ENCODE measurements at places on chromosomes 3 and 15.
A peak's percentile ranks its signal among the peaks of the same experiment; 100 is the strongest.

DNA sequence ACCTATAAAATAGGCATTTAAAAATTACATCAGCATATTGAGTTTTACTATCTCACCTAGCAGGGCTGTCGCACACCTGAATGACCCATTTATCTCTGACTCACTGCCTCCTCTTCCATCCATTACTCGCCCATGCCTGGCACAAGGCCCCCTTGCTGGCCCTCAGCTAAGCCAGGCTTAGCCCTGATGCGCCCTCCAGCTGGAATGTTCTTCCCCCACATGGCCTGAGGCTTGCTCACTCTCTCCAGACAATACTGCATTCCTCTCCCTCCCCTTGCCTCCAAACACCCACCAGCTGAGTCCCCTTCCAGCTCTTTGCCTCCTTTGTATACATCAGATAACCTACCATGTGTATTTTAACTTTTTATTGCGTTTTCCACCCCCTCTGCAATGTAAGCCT, 7.2 kb downstream of the SH3BP5 start:
- DNase-seq: no peak
- H3K27ac ChIP-seq: no peak overlapping the region
- H3K36me3 ChIP-seq: no peaks in the 10 kb centered on the region
- H3K27me3 ChIP-seq: peaks cover 2% of the 10 kb centered on the region

- H3K27me3 ChIP-seq: no peaks in the 10 kb centered on the region
- H3K4me1 ChIP-seq: no peaks in the 10 kb centered on the region
- no peak overlapping the region for H3K4me3 ChIP-seq
- H3K27ac ChIP-seq: no peak overlapping the region
- H3K36me3 ChIP-seq: no peaks in the 10 kb centered on the region
Measured at GRCh38 chr15:81809543-81809942, 236.3 kb downstream of the MEX3B start.

- no peaks in the 10 kb centered on the region for H3K4me1 ChIP-seq
- H3K36me3 ChIP-seq: no peaks in the 10 kb centered on the region
- H3K27me3 ChIP-seq: no peaks in the 10 kb centered on the region
- no peak overlapping the region for H3K4me3 ChIP-seq
- no peak overlapping the region for H3K27ac ChIP-seq
- no peak for DNase-seq
Measured at GRCh38 chr3:7188551-7188950, 327.6 kb downstream of the GRM7 start.

GRCh38 chr15:57550640-57551039, 41.1 kb upstream of the MYZAP start:
- DNase-seq: no peak
- no peaks in the 10 kb centered on the region for H3K36me3 ChIP-seq
- peaks cover 9% of the 10 kb centered on the region for H3K27me3 ChIP-seq
- no peaks in the 10 kb centered on the region for H3K4me1 ChIP-seq
- no peak overlapping the region for H3K27ac ChIP-seq
- no peak overlapping the region for H3K4me3 ChIP-seq

GRCh38 chr15:75360391-75360790, 8.0 kb downstream of the MAN2C1 start:
- H3K4me3 ChIP-seq: no peak overlapping the region
- no peaks in the 10 kb centered on the region for H3K4me1 ChIP-seq
- DNase-seq: no peak
- peak overlapping the region; percentile 38 for H3K27ac ChIP-seq
- H3K36me3 ChIP-seq: peaks cover 7% of the 10 kb centered on the region

DNA sequence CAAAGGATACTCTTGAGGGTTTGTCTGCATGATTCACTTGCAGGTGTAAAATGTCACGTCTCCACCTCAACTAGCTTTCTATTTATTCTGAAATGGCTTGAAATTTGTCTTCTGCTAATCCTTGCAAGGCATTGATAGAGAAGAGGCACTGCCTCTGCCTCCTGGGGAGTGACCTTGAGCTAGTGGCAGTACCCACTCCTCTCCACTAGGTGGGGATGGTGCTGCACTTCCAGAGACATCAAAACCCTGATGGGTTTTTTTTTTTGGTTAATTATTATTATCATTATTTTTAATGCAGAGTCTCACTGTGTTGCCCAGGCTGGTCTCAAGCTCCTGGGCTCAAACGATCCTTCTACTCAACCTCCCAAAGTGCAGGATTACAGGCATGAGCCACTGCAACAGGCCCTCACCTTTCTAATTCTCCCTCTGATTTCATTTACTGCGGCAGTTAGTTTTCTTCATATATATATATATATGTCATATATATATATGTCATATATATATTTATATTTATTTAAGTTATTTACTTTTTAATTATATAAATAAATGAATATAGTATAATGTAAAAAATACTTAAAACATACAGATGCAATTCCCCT, 117.6 kb upstream of the EIF1B start:
- H3K27ac ChIP-seq: no peak overlapping the region
- H3K27me3 ChIP-seq: no peaks in the 10 kb centered on the region
- H3K4me3 ChIP-seq: no peak overlapping the region
- DNase-seq: peak; percentile 48

DNA sequence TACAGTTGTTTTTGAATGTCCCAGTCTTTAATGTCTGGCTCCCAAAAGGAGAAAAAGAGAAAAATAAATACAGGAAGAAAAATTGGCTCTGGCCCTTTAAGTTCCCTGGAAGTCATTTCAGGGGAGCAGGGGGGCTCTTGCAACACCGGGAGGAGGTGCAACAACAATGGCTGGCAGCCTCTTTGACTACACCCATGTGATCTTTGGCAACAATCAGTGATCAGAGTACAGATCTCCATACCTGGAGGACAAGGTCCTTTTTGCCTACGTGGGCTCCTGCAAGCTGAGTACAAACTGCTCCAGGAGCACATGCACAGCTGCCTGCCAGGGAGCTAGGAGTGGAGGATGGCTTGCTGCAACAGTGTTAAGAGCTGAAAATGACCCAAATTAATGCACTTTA, 63.9 kb downstream of the GLCE start:
- no peak overlapping the region for H3K27ac ChIP-seq
- no peaks in the 10 kb centered on the region for H3K4me1 ChIP-seq
- no peaks in the 10 kb centered on the region for H3K27me3 ChIP-seq
- no peak overlapping the region for H3K4me3 ChIP-seq
- H3K36me3 ChIP-seq: peaks cover 12% of the 10 kb centered on the region
- DNase-seq: no peak
